H4 (cell line): ENCODE measurements at places on chromosomes 11 and 22.

DNA sequence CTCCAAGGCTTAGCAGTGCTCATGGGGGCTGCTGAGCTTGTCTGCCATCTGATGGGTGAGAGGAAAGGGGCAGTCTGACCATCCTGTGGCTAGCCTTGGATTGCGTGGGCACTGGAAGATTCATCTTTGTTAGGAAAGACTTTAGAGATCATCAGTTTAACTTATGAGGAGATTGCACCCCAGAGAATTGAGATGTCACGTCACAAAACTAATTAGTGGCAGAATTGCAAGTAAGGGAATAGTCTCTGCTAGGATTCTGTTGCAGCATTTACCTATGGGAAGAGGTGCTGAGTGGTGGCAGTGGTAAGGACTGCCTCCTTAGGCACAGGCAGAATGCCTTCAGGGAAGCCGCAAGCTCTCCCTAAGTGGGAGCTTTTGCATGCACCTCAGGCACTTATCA, 42.8 kb upstream of the HSPA8 start:
- no peak for DNase-seq

DNA sequence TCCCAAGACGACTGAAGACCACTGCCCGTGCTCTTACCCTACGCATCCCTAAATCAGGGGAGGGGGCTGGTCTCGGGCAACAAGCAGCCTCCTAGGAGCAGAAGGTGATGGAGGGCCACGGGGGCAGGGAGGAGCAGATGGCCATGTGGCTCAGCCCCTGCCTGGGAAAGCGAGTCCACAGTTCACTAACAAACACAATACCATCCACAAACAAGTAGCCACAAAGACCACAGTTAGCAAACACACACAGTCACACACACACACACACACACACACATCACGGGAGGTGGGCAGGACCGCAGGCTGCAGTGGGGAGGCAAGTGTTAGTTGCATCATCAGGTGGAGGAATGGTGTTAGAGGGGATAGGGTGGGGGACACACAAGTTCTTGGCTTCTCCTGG, 13.2 kb upstream of the FXYD2 start:
- no peak for DNase-seq

DNA sequence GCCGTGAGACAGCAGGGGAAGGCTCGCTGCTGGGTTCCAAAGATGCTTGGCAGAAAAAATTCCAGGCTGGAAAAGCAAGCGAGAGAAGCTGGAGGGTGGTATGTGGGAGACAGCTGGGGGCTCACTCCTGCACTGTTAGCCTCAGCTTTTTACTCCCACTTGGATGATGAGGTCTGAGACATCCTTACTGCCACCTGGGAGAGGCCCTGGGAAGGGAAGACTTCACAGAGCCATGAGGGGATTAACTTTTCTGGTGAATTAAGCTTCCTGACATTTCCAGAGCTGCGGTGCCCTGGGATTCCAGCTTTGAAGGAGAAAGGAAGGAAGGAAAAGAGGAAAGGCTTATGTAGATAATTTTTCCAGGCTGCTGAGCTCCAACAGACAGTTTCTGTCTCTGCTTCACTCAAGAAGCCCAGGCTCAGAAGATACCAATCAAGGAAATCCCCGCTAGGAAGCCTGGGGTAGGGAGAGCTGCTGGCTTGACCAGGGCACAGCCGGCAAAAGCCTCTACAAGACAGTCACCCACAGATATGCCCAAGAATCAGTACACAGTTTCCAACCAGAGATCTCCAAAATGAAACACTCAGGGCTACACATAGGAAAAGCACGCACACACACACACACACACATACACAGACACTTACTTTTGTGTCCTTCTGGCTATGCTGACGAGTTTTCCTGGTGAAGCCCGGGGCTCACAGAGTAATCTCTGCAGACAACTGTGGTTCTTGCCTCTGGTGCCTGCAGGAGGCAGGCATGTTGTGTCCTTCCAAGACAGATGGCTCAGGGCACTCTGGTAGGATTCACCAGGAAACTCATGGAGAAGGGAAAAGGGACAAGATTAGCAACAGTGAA, 907 bp downstream of the MCHR1 start:
- no peak for DNase-seq

- DNase-seq: no peak
Observed at GRCh38 chr11:117946156-117946841, 17.1 kb upstream of the TMPRSS13 start.

DNA sequence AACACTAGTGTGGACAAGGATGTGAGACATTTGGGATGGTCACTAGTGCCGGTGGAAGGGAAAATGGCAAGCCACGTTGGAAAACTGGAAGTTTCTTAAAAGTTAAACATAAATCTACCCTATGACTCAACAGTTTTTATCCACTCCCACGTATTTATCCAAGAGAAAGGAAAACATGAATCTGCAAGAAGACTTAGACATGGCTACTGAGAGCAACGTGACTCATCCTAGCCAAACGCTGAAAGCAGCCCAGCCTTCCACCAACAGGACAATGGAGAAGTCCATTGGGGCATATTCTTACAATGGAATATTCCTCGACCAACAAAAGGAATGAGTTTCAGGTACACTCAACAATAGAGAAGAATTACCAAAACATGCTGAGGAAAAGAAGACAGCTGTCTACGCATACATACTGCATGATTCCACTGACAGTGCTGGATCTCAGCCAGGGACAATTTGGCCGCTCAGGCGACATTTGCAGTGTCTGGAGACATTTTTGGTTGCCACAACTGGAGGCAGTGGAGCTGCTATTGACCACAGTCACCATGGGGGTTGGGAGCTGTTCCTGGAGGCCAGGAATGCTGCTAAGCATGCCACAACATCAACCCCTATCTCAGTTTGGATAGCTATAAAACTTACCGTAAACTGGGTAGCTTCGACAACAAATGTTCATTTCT, 21.2 kb downstream of the SYT13 start:
- peak; percentile 82 for DNase-seq
